ENCODE measurements at places on chromosomes 5 and 9. TPM values are rescaled to one million over a fixed set of nuclear protein-coding genes. Genes with fewer than 3 reads are reported as not detected.

DNA sequence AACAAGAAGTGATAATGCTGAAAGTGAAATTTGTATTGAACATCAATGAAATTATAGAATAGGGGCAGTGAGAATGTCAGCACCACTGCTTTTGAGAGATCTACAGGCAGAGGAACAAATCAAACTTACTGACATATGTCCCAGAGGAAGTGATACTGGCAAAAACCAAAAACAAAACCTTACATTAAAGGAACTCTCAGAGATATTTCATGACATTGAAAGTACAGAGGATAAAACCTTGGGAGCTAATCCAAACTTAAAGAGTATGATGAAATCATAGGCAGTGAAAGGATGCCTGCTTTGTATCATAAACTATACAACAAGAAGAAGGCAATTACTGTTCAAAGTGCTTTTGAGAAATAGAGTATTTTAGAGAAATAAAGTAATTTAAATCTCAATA, 90.4 kb upstream of the SV2C start:
- no peaks in the 10 kb centered on the region for H3K36me3 ChIP-seq
- peaks cover 7% of the 10 kb centered on the region for H3K27me3 ChIP-seq
- no peak overlapping the region for H3K4me3 ChIP-seq
- H3K4me1 ChIP-seq: no peaks in the 10 kb centered on the region

SOHLH1 gene
- not detected for total RNA-seq

PCA3 gene
- not detected for total RNA-seq

- peaks cover 18% of the 10 kb centered on the region for H3K4me1 ChIP-seq
- H3K4me3 ChIP-seq: no peak overlapping the region
- no peak overlapping the region for H3K27ac ChIP-seq
- no peaks in the 10 kb centered on the region for H3K27me3 ChIP-seq
Observed at GRCh38 chr9:95268681-95269080, 48.8 kb downstream of the FANCC start.

GRCh38 chr5:176169393-176170063, 68.7 kb upstream of the SIMC1 start:
- no peak for DNase-seq
- no peaks in the 10 kb centered on the region for H3K27me3 ChIP-seq
- peaks cover 2% of the 10 kb centered on the region for H3K4me1 ChIP-seq
- H3K27ac ChIP-seq: no peak overlapping the region
- no peaks in the 10 kb centered on the region for H3K36me3 ChIP-seq
- no peak overlapping the region for H3K4me3 ChIP-seq

DNA sequence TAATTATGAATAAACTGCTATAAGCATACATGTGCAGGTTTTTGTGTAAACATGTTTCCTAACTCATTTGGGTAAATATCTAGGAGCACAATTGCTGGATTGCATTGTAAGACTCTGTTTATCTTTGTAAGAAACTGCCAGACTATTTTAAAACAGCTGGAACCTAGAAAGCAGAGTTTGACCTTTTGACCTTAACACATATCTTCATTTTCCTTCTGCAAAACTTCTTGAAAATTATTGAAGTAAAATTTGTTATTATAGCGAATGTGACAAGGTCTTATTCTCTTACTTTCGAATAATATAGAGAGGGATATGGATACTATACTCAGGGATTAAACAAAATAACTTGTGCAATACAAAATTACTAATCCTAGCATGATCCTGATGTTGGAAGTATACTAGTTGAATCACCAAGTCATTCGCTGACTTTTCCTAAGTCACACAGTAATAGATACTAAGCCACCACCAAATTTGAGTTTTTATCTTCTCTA, 3.2 kb upstream of the ANXA1 start:
- peaks cover 55% of the 10 kb centered on the region for H3K4me1 ChIP-seq
- no peak overlapping the region for H3K4me3 ChIP-seq
- DNase-seq: no peak

GRCh38 chr5:132103969-132104391, 30.4 kb downstream of the CSF2 start:
- H3K36me3 ChIP-seq: no peaks in the 10 kb centered on the region
- peak; percentile 39 for DNase-seq
- H3K4me1 ChIP-seq: peaks cover 56% of the 10 kb centered on the region
- no peak overlapping the region for H3K4me3 ChIP-seq
- H3K27ac ChIP-seq: peak overlapping the region; percentile 73

LCN9 gene
- total RNA-seq: not detected

- H3K4me1 ChIP-seq: peaks cover 78% of the 10 kb centered on the region
- H3K27ac ChIP-seq: peak overlapping the region; percentile 73
- H3K27me3 ChIP-seq: no peaks in the 10 kb centered on the region
Observed at GRCh38 chr9:517993-518392, 303.3 kb downstream of the DOCK8 start.

POMT1 gene
- total RNA-seq: 28.7 TPM

DNA sequence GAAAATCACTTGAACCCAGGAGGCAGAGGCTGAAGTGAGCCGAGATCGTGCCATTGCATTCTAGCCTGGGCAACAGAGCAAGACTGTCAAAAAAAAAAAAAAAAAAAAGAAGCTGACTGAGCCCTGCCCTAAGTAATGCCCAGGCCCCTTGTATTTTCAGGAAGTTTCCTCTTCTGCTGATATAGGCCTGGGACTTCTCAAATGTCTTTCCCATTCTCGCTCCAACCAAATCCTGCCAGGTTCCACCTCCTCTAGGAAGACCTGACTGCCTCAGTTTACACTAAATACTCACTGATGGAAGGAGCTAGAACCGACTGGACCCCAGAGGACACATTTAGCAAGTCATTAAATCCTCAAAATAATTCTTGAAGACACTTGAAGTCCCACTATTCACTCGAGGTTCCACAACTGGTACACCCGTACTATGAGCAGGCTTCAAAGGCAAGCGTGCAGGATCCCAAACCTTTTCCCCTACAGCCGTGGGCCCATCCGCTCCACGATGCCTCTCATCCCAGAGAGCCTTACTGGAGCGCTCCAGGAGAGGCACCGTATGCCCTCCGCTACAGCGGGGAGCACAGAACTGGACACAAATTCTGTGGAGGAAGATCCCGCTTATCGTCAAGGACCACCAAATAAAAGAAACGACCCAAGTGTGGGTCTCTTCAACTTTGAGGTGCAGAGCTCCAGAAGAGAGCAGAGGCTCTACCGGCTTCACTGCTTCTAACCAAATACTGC, 676 bp downstream of the NOL6 start:
- peak overlapping the region; percentile 93 for H3K27ac ChIP-seq
- peak overlapping the region; percentile 95 for H3K4me3 ChIP-seq
- H3K36me3 ChIP-seq: peaks cover 25% of the 10 kb centered on the region

GRCh38 chr5:58138791-58139190, 321.1 kb downstream of the PLK2 start:
- no peak overlapping the region for H3K27ac ChIP-seq
- no peaks in the 10 kb centered on the region for H3K4me1 ChIP-seq
- no peak overlapping the region for H3K4me3 ChIP-seq

DNAI1 gene
- not detected for total RNA-seq

DNA sequence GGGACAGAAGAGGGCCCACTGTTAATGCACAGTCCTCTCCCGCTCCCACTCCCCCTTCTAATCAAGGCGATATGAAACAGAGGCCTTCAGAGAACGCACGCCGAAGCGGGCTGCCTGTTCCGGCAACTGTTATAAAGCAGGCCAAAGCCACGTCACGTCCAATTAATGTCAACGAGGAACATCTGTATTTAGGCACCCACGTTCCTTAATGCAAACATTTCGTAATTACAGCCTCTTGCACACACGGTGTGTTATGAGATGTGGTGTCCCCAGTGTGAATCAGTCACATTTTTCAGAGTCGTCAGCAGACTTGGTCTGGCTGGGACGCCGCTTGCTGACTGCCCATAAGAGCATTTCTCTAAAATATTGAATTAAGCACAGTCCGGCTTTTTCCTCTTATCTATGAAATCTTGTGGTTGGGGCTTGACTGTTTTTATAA, 339.0 kb downstream of the NSG2 start:
- H3K4me1 ChIP-seq: no peaks in the 10 kb centered on the region
- DNase-seq: no peak
- H3K27me3 ChIP-seq: peaks cover 12% of the 10 kb centered on the region
- H3K4me3 ChIP-seq: no peak overlapping the region
- H3K27ac ChIP-seq: no peak overlapping the region

DNA sequence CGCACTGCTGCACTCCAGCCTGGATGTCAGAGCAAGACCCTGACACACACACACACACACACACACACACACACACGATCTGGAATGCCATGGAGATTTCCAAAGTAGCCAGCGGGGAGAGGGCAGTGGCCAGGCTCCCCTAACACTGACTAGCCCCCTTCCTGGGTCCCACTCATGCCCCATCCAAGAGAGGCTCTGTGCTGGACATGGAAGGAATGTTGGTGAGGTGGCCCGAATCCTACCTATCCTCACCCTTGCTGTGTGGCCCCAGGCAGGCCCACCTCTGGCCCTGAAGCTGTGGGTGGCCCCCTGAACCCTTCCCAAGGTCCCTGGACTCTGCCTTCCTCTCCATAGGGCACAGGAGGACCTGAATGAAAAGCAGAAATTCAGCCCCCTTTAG, 7.3 kb downstream of the BRD3 start:
- H3K4me3 ChIP-seq: no peak overlapping the region
- no peak for DNase-seq
- no peaks in the 10 kb centered on the region for H3K27me3 ChIP-seq
- no peak overlapping the region for H3K27ac ChIP-seq
- peaks cover 1% of the 10 kb centered on the region for H3K36me3 ChIP-seq
- peaks cover 51% of the 10 kb centered on the region for H3K4me1 ChIP-seq

GRCh38 chr9:131833906-131834305, 94.0 kb upstream of the RAPGEF1 start:
- DNase-seq: no peak
- H3K36me3 ChIP-seq: no peaks in the 10 kb centered on the region
- peaks cover 38% of the 10 kb centered on the region for H3K27me3 ChIP-seq

- H3K4me3 ChIP-seq: no peak overlapping the region
- DNase-seq: peak; percentile 8
- no peaks in the 10 kb centered on the region for H3K36me3 ChIP-seq
- H3K27ac ChIP-seq: no peak overlapping the region
- peaks cover 17% of the 10 kb centered on the region for H3K4me1 ChIP-seq
Observed at GRCh38 chr9:112605963-112606699, 111.8 kb downstream of the INIP start.

C7 gene
- not detected for total RNA-seq

ZDHHC11 gene
- 3.6 TPM for total RNA-seq

- no peak overlapping the region for H3K27ac ChIP-seq
- DNase-seq: no peak
- peaks cover 19% of the 10 kb centered on the region for H3K4me1 ChIP-seq
- H3K27me3 ChIP-seq: no peaks in the 10 kb centered on the region
Observed at GRCh38 chr5:170327168-170327567, 29.6 kb upstream of the LCP2 start.

- H3K27me3 ChIP-seq: no peaks in the 10 kb centered on the region
- H3K27ac ChIP-seq: no peak overlapping the region
- H3K4me1 ChIP-seq: peaks cover 23% of the 10 kb centered on the region
- H3K4me3 ChIP-seq: no peak overlapping the region
- peaks cover 5% of the 10 kb centered on the region for H3K36me3 ChIP-seq
Observed at GRCh38 chr5:172846677-172847076, 12.6 kb downstream of the ERGIC1 start.

TBCA gene
- 168 TPM for total RNA-seq

GRCh38 chr9:5186416-5187169, 1.2 kb upstream of the INSL6 start:
- no peak overlapping the region for H3K27ac ChIP-seq
- DNase-seq: peak; percentile 79
- no peaks in the 10 kb centered on the region for H3K27me3 ChIP-seq
- H3K4me1 ChIP-seq: peaks cover 13% of the 10 kb centered on the region

CCDC112 gene
- 2.1 TPM for total RNA-seq

LCN2 gene
- total RNA-seq: not detected

TXNDC8 gene
- total RNA-seq: not detected

- H3K4me1 ChIP-seq: no peaks in the 10 kb centered on the region
- DNase-seq: no peak
- H3K36me3 ChIP-seq: no peaks in the 10 kb centered on the region
- H3K27me3 ChIP-seq: peaks cover 4% of the 10 kb centered on the region
Observed at GRCh38 chr5:167893271-167893670, 398.2 kb upstream of the WWC1 start.

ABCA1 gene
- 31.5 TPM for total RNA-seq

GRCh38 chr9:38361473-38361850, 31.0 kb upstream of the ALDH1B1 start:
- H3K27me3 ChIP-seq: peaks cover 2% of the 10 kb centered on the region
- no peak overlapping the region for H3K27ac ChIP-seq
- H3K36me3 ChIP-seq: no peaks in the 10 kb centered on the region
- H3K4me1 ChIP-seq: peaks cover 5% of the 10 kb centered on the region
- H3K4me3 ChIP-seq: no peak overlapping the region

DNA sequence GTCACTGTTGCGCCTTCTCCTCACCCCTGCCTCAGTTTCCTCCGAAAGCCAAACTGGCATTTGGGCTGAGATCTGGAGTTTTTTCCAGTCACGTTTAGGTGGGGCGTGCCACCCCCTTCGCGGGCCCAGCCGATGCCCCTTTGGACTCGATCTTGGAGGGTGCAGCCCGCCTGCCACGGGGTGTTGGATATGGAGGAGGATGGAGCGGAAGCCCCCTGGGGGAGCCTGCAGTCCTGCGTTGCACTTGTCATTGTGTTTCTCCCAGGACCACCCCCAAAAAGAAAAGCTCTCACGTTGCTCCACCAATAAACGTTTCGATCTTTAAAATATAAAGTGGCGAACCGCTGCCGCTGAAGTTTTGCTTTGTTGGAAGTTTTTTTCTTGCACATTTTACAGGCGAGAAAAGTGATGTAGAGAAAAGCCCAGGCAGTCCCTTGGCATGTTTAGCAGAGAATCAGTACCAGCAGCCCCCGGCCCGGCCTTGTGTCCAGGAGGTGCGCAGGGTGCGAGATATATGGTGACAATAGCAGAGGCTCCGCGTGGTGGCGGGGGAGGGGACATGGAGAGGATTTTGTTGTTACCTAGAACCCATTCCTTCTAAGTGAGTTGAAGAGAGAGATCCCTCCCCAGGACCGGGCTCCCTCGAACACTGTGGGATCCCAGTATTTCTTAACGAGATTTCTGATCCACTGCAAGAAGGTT, 681 bp downstream of the F2R start:
- peak overlapping the region; percentile 77 for H3K4me3 ChIP-seq
- DNase-seq: no peak
- H3K36me3 ChIP-seq: no peaks in the 10 kb centered on the region

- H3K4me1 ChIP-seq: no peaks in the 10 kb centered on the region
- H3K36me3 ChIP-seq: no peaks in the 10 kb centered on the region
- no peak overlapping the region for H3K27ac ChIP-seq
- H3K27me3 ChIP-seq: peaks cover 4% of the 10 kb centered on the region
- no peak for DNase-seq
- H3K4me3 ChIP-seq: no peak overlapping the region
Observed at GRCh38 chr9:99349870-99350269, 127.8 kb downstream of the SEC61B start.

- no peak overlapping the region for H3K27ac ChIP-seq
- H3K4me1 ChIP-seq: peaks cover 15% of the 10 kb centered on the region
- DNase-seq: no peak
- H3K36me3 ChIP-seq: no peaks in the 10 kb centered on the region
- H3K4me3 ChIP-seq: no peak overlapping the region
- H3K27me3 ChIP-seq: no peaks in the 10 kb centered on the region
Observed at GRCh38 chr5:68898951-68899471, 194.8 kb upstream of the SLC30A5 start.

PLAC8L1 gene
- 0.36 TPM for total RNA-seq
